ENCODE measurements at places on chromosomes 7 and 10.
A peak's percentile ranks its signal among the peaks of the same experiment; 100 is the strongest.

- peak; percentile 23 for DNase-seq
These were observed 46.3 kb downstream of the PLEKHA8 start for GRCh38 chr7:30074422-30075030.

DNA sequence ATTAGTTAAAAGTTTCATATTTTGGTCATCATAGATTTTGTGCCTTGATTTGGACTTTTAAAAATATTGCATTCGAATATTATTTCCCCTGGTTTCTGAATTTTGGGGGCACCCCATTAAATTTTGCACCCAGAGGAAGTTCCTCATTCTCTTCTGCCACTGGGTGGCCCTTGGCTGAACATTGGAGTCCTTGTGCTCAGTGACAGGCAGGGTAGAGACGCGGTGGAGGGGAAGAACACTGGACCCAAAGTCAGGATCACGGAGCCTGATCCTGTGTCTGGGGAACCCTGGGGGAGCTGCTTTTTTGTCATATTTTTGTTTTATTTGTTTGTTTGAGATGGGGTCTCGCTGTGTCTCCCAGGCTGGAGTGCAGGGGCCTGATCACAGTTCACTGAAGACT lies 74.7 kb downstream of the MKI67 start:
- no peak for DNase-seq

- DNase-seq, result no peak
These were observed 225.8 kb downstream of the ELFN1 start for GRCh38 chr7:1895664-1896515.

DNA sequence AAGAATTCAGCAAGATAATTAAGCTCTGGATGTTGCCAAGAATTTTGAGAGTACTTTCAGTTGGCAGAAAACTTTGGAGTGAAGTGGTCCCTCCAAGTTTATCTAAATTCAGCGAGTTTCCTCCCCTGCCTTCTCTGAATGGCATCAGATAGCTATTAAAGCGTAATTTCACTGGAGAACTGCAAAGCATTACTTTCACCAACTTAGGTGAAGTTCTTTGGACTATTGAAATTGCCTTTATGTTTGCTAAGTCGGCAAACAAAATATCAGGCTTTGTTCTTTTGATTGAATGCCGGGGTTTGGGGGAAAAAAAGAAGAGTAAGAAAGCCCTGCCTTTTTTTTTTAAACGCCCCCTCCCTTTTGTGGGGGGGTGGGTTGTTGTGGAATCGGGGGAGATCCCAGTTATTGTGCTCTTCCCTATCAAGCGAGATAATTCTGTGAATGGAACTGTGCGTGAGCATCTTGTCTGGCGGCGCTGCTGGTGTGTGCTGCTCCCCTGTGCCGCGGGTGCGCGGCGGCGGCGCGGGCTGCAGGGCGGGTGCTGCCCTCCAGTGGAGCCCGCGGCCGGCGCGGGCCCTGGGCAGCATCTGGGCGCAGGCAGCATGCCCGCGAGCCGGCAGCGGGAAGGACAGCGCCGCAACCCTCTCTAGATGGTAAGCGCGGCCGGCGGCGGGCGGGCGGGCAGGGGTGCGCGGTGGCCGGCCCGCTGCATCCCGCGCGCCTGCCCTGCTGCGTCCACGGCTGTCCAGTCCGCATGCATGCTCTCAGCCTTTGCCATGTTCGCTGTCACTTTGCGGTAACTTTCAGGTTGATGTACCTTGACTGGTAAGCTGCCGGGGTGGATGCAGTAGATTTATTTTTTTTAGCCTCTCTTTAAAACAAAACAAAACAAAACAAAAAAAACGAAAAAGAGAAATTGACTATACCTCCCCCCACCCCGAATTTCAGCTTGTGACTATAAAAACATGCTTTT lies 176.5 kb downstream of the TCF7L2 start:
- no peak for DNase-seq

DNA sequence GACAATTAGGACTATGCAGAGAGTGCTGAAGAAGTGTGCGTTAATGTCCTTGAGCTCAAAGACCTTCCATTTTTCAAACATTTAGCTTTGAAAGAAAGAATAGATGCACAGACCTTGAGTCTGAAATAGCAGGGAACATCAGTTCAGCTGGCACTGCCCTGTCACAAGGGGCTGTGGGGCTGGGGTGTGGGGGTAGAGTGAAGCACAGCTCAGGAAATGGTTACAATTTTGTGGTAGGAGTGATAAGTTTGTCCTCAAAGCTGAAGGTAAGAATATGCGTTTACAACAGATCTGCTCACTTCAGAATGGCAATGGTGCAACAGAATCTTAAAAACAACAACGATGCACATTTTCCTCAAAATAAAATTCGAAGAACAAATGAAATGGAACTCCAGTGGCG lies 33.6 kb downstream of the SMKR1 start:
- DNase-seq, result no peak

DNA sequence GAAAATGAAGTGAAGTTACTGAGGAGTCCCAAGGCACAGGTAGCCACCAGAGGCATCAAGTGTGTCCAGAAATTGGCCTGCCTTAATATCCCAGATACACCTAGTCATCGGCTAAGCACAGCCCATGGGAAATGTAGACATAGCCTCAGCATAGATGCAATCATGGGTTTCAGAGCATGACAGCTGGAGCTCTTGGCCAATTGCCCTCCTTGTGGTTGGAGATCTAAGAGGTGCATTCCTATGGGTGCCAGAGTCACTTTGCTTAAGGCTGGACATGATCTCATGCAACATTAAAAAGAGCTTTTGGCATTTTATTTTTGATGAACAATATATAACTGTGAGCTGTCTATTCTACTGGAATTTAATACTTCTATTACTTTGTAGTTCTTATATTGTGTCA lies 758.0 kb upstream of the LRRTM3 start:
- no peak for DNase-seq

GRCh38 chr10:9621216-9621615 lies 1396.5 kb upstream of the CELF2 start:
- no peak for DNase-seq

DNA sequence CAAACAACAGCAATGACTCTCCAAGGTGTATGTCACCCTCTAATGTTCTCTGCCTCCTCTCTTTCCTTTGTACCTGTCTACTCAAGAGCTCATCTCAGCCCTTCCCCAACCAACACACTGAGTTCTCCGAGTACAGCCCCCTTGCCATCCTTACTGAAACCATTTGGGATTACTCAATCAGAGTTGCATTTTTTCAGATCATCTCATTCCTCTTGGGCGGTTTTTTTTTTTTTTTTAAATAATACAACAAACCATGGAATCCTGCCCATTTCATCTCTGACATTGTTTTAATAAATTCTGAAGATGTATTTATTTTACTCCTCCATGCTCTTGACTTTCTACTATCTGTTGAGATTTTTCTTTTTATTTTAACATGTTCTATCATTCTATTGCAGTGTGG lies 4.2 kb upstream of the CREB3L2 start:
- no peak for DNase-seq

DNA sequence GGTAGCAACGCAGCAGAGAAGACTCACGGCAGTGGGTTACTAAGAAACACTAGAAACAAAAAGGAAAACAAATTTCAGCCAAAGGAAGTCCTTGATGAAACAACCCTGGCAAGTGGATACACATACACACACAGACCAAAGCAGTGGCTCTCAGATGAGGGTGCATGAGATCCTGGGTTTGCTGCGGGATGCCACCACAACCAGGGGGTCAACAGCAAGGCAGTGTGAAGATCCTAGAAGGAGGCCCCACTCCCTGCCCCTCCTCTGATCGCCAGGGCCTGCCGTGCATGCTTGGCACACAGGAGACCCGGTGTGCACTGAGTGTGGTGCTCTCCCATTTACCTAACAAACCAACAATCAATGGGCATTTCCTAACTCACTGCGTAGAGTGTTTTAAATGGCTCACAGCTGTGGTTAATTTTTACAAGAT lies 252.3 kb upstream of the KLF14 start:
- DNase-seq, result no peak

DNA sequence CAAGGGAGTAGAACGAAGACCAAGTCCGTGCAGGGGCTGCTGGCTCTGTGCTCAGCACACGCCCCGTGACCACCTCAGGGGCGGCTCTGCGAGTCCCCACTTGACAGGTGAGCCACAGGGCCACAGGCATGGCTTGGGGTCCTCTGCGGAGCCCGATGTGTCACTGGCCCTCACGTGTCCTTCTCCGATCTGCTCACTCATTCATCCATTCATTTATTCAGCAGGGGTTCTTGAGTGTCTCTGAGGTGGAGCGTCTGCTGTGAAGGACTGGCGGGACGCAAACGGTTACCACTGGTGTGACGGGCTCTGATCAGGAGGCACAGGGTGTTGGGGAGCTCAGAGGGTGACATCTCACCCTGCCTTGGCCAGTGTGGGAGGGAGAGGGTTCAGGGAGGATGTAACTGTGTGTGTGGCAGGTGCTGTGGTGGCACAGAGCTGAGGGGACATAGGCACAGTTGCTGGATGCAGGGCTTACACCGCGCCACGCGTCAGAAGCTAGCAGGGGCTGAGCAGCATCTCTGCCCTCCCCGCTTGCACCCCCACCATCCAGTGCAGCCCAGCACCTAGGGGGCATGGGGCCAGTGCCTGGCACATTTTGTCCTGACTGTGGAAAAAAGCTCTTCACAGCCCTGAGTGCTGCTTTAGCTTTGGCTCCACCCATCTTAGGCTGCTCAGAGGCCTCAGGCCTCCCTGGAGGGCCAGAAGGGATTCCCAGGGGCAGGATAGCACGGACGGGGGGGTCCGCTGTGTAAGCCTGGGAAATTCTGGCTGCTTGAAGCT lies 116.8 kb downstream of the LHPP start:
- DNase-seq, result no peak

- no peak for DNase-seq
These were observed 78.1 kb upstream of the ANLN start for GRCh38 chr7:36311539-36311938.

DNA sequence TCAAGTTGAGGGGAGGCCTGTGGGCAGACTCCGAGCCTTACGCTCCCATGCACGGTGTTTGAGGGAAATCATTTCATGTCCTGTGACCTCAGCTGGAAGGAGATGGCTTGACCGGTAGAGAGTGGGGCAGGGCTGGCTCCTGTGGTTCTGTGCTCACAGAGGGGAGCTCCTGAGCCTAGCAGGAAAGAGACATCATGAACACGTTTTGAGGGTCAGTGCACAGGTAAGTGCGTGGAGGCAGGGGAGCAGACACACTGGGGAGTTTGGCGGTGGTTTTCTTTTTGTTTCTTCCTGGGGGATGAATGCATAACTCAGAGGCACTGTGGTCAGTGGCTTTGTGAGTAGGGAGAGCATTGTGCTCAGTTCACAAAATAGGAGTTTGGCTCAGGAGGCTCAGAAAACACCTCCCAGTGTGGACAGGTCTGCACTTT lies 22.5 kb downstream of the ADCY1 start:
- no peak for DNase-seq

- DNase-seq, result no peak
These were observed 57.3 kb downstream of the ST7 start for GRCh38 chr7:117010375-117011133.

- no peak for DNase-seq
These were observed 51.4 kb upstream of the SCIN start for GRCh38 chr7:12518920-12519681.

DNA sequence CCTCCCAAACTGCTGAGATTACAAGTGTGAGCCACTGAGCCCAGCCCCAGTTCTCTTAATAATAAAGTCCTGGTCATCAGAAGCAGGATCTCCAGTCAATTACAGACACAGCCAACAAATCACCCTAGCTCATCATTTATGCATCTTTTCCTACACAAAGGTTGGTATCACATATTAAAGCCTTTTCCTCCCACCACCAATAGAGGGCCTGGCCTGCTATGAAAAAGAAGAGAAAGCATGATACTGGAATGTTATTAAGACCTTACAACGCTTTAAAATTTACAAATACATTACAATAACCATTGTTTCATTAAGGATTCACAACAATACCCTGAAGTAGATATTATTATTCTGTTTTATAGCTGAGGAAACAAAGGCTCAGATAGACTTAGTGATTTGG lies 25.9 kb downstream of the VAX1 start:
- DNase-seq, result no peak

GRCh38 chr10:103542764-103543616 lies 49.5 kb downstream of the NEURL1 start:
- DNase-seq, result no peak

DNA sequence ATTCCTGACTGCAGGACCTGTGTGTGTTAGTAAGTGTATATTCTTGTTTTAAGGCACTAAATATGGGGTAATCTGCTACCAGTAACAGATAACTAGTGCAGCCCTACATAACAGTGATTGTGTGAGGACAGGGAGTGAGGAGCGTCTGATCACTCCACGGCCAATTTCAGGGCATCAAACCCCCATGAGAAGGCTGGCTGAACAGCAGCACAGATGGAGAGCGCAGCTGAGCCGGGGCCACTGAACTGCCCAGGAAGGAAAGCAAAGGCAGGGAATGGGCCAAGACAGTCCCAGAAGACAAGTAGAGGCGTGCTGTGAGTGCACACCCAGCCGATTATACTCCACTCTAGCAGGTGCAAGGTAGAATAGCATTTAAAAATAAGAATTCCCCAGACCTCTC lies 157.1 kb upstream of the CHST15 start:
- DNase-seq, result no peak

- no peak for DNase-seq
These were observed 68.9 kb downstream of the DYNC1I1 start for GRCh38 chr7:95840953-95841950.

DNA sequence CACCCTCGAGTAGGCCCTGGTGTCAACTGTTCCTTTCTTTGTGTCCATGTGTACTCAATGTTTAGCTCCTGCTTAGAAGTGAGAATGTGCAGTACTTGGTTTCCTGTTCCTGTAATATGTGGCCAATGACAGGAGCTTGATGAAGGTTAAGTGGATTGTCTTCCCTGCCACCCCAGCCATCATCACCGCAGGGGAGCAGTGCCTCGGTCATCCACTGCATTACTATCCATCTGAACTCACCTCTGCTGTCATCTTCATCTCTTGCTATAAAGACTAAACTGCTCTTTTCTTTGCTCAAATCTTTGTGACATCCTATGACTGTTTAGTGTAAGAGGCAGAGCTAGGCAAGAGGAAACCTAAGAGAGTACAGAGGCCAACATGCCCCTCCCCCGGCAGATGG lies 15.6 kb downstream of the ITIH2 start:
- DNase-seq, result no peak

- no peak for DNase-seq
These were observed 226.0 kb downstream of the BMPER start for GRCh38 chr7:34131371-34131770.

DNA sequence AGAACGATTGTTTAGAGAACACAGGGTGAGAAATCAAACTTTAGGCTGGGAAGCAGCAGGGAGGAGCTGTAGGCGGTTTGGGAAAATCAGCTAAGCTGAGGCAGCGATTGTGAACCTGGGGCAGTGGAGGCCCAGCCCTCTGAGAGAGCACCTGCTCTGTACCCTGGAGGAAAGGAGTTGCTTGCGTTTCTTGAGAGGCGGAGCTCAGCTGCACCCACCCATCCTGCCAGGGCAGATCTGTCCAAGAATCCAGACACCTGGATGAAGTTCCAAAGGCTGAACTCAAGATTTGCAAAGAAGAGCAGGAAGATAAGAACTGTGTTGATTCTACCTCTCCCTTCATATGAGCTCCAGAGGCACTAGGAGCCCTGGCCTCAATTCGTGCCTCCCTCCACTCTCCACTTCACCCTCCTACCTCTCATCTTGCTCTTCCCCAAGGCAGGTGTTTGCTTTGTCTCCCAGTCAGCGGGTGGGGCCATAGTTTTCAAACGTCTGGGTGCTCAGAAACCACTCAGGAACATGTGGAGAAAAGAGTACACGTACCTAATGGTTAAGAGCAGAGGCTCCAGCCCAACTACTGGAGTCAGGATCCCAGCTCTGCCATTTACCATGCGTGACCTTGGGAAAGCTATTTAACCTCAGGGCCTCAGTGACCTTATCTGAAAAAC lies 21.5 kb upstream of the TMEM213 start:
- DNase-seq, result no peak

GRCh38 chr7:1297017-1297960 lies 64.6 kb downstream of the UNCX start:
- no peak for DNase-seq

Data from non-pigmented ciliary epithelial cell (primary cell).